ENCODE measurements at places on chromosomes 12 and 14.

DNA sequence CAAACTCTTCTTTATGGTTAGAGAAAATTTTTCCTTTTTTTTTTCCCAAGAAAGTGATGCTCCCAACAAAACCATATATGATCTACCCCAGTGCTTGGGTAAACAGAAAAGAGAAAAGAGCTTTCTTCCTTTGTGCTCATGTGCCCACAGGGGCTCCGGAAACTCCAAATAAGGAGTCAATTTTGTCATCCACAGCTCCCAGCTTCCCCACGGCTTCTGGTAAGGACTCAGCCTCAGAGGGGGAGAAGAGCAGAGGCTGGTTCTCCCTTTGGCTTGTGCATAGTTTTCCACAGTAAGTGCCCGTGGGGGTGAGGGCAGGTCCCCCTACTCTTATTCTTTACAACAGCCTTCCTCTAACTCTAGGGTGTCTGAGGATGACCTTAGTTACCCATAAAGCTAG, 13.3 kb upstream of the RGS6 start:
- DNase-seq: no peak

DNA sequence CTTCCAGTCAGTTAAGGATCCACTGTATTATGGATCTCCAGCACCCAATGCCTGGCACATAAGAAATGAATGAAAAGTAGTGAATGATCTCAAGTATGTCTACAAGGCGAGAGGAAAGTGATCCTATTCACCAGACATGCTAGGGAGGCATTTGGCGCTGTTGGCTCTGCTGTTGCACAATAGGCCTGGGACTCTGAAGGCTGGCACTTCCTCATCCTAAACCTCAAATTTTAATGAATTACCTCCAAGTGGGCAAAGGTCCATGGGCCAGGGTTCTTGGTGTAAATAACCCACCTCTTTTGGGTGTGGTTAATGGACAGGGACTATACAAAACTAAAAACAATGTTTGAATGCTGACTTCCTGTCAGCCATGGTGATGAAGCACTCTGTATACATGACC, 173.4 kb upstream of the PZP start:
- no peak for DNase-seq

- DNase-seq: no peak
Observed at GRCh38 chr14:95222870-95223398, 65.6 kb upstream of the DICER1 start.

- DNase-seq: no peak
Observed at GRCh38 chr14:21997300-21997699, 323.7 kb upstream of the OR4E1 start.

DNA sequence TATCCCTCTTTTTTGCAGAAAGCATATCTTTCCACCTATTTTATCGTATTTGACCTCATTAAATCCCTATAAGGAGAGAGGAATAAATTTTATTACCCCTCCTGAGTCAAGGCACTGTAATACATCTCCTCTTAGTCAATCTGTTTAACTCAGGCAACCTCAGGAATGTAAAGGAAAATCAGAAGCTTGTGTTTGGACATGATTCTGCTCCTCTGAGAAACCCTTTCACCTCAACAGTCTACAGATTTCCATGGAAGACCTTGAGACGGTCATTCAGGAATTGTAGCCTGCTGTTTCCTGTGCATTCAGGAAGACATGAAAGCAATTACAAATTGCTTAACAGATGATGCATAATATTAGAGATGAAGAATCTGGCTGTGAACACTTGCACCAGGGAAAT, 360.8 kb downstream of the PAWR start:
- DNase-seq: peak; percentile 57

DNA sequence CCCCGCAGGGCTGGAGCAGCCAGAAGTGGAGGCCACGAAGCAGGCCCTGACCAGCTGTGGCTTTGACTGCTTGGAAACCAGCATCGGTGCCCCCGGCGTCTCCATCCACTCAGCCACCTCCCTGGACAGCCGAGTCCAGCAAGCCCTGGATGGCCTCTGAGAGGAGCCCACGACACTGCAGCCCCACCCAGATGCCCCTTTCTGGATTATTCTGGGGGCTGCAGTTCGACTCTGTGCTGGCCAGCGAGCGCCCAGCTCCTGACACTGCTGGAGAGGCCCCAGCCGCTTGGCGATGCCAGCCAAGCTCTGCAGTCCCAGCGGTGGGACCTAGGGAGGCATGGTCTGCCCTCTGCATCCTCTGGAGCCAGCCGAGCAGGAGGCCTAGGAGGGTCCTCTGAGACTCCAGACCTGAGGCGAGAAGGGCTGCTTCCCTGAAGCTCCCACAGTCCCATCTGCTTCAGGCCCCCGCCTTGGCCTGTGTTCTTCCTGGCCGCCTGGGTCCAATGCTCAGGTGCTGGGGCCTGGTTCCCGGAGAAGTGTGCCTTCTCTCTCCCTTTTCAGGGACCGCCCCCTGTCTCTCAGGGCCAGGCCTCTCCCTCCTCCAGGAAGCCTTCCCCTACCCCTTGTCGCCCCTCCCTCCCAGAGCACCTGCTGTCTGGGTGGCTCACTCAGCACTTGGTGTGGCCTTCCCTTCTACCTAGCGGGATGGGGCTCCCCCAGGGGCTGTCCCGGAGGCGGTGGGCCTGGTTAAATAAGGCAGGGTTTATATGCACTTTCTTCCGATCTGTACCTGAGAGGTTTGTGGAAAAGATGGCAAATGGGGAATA, 23.0 kb downstream of the MVK start:
- DNase-seq: no peak

DNA sequence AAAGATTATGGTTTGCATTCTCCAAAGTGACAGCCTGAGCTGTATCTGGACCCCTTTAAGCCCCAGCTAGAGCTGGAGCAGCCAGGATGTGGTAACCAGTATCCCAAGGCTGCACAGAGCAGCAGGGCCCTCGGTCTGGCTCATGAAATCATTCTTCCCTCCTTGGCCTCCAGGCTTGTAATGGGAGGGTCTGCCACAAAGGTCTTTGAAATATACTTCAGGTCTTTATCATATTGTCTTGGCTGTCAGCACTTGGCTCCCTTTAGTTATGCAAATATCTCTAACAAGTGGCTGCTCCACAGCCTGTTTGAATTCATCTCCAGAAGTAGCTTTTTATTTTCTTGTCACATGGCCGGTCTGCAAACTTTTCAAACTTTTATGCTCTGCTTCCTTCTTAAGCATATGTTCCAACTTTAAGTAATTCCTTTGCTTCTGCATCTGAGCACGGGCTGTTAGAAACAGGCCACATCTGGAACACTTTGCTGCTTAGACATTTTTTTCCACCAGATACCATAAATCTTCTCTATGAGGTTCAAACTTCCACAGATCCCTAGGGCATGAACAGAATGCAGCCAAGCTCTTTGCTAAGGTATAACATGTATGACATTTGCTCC, 663.4 kb upstream of the MIS18BP1 start:
- no peak for DNase-seq

- DNase-seq: peak; percentile 45
Observed at GRCh38 chr14:86852530-86852929, 1140.5 kb downstream of the GALC start.

DNA sequence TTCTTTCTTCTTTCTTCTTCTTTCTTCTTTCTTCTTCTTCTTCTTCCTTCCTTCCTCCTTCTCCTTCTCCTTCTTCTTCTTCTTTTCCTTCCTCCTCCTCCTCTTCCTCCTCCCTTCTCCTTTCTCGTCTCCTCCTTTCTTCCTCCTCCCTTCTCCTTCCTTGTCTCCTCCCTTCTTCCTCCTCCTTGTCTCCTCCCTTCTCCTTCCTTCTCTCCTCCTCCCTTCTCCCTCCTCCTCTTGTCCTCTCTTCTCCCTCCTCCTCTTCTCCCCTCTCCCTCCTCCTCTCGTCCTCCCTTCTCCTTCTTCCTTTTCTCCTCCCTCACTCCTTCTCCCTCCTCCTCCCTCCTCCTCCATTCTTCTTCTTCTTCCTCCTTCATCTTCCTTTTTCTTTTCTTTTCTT, 44.5 kb downstream of the NUBPL start:
- no peak for DNase-seq

DNA sequence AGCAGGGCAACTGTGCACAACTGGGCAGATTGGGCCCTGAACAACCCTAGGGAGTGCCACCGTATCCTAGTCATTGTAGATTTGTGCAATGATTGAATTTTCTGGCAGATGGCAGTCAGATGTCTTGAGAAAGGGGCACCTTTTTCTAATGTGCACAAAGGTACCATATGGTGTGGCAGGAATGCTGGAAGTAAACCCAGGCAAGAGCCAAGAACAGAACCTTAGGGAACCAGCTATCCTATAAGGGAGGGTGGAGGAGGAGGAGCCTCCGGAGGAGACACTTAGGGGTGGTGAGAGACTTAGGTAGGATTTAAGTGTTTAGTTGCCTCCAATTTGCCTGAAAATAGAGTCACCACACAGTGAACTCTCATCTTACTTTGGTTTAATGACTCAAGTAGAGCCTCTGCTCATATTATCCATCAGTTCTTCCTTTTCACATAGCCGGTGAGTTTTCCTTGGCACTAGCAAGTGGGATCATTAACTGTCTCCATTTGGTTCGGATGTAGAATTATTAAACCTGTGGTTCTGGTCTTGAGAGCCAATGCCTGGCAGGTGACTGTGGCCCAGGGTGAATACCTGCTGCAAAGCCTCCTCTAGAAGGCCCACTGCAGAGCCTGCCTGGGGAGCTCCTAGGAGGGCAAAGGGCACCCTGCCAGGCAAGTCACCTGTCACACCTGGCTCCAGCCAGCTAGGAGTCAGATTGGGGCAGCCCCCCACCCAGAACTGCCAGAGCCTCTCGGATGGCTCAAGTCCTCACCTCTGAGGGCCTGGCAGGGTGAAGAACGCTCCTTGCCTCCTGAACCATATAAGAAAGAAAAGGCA, 184.4 kb upstream of the HIF1A start:
- no peak for DNase-seq

DNA sequence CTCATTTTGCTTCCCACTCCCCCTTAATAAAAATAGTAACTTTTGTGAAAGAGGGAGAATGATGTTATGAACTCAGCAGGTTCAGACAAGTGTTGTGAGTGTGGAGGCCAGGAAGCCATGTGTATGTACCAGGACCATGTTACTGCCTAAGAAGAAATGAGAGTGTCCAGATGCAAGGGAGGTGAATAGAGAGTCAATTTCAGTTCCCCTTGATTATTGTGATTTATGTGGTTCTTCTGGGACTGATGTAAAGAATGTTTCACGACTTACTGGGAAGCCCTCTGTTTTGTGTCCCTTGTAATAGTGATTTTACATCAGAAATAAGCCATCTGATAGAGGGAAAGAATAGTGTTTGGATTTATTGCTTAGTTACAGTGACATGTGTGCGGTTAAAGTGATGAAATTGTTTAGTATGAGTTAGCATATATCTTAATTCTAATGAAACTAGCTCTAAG, 32.5 kb downstream of the FBXO34 start:
- DNase-seq: no peak

DNA sequence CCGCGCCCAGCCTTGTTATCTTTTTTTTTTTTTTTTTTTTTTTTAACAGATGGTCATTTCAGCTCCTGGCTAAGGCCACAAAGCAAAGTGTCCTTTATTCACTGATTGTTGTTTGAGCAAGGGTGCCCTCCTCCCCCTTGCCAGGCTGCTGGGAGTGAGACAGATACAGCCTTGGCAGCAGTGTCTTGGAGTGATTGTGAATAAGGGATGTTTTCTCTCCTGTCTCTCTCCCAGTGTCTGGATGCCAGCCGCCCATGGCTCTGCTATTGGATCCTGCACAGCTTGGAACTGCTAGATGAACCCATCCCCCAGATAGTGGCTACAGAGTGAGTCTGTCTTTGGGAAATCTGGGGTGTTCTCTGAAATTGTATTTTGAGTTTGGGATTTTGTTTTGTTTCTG, 28.7 kb downstream of the FNTB start:
- no peak for DNase-seq
